ENCODE measurements at places on chromosomes 6 and 20.
A peak's percentile ranks its signal among the peaks of the same experiment; 100 is the strongest.

DNA sequence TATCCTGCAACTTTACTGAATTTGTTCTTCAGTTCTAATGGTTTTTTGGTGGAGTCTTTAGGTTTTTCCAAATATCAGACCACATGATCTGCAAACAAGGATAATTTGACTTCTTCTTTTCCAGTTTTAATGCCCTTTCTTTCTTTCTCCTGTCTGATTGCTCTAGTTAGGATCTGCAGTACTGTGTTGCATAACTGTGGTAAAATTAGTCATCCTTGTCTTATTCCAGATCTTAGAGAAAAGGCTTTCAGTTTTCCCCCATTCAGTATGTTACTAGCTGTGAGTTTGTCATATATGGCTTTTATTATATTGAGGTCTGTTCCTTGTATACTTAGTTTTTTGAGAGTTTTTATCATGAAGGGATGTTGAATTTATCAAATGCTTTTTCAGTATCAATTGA, 4.3 kb downstream of the MICA start:
- no peak for DNase-seq

DNA sequence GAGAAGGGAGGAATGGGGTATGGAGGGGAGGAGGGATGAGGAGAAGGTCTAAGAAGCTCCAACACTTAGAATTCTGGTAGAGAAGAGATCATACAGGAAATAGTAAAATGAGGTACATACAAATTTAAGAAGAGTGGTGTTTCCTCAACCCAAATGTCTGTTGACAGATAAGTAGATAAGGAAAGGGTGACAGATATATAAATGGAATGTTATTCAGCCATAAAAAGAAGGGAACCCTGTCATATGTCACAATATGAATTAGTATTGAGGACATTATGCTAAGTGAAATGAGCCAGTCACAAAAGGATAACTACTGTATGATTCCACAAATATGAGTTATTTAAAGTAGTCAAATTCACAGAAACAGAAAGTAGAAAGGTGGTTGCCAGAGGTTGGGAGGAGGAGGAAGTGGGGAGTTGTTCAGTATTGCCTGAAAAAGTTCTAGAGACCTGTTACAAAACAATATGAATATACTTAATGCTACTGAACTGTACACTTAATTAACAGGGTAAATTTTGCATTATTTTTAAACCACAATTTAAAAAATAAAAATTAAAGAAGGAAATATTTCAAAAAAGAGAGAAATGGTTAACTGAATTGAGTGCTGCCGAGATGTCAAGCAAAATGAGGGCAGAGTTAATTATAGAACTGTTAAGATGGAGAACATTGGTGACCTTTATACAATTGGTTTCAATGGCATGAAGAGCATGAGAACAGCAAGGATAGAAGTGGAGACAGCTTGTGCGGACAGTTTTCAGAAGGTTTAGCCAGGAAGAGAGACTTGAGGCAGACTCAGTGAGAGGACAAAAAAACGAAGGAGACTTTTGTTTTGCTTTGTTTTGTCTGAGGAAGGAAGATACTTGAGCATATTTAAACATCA, 47.6 kb upstream of the ADGRF4 start:
- DNase-seq: no peak

GRCh38 chr20:2914160-2914559, 40.9 kb downstream of the PTPRA start:
- peak; percentile 26 for DNase-seq

DNA sequence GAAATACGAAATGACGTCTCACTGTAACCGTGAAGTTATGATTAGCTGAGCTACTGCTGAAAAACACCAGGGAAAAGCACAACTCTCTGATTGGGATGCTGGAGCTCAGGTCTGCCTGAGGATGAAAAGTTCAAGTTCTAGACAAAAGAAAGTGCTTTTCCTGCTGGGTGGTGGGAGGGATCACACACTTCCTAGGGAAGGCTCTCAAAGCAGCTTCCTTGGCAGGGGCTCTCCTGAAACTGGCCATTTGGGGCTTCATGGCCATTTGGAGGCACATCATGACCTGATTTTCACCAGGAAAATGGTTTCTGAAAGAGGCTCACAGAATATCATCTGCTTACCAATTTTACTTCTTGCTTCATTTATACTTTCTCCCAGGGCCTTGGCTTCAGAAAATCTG, 97.1 kb upstream of the KCNK16 start:
- DNase-seq: no peak

DNA sequence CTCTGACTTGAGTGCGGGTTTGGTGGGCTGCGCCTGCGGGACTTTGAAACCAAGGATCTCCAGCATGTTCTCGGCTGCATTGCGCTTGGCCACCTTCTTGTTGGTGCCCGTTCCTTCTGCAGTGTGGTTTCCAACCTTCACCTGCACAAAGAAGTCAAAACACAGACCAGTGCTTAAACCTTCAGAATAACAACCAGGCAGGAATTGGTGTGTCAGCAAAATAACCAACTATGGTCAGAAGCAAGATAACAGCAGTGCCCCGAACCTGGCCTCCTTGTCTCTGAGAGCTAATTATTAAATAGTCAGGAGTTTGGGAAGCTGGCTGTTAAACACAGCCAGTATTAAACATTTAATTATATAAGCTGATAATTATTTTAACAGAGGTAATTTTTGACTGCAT, 68.1 kb downstream of the STAU1 start:
- no peak for DNase-seq

DNA sequence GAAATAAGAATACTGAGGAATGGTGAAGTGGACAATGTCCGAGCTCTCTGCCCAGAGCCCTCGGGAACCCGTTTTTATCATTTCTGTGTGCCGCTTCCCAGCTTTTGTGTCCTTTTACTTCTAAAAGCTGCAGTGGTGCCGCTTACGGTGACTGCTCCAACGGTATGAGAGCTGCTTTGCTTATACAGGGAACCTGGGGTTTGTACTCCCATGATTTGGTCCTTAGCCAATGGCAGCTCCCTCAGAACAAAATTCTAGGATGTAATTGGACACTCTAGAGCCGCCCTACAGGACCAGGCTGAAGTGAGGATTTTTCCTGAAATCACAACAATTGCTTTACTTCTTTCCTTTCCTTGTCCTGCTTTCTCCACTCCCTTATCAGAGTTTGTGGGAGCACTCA, 24.2 kb upstream of the PCSK2 start:
- DNase-seq: no peak

DNA sequence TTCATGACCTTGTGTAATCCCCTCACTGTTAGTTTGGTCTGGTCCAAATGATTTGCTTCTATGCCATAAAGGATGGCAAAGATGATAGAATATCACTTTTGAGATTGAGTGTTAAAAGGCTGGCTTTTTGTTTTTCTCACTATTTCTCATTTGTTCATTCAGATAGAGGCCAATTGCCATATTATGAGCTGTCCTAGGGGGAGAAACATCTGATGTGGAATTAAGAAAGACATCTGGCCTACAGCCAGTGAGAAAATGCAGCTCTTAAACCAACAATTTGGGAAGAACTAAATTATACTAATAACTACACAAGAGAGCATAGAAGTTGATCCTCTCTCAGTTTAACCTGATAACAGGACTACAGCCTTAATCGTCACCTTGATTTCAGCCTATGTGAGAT, 1668.6 kb downstream of the GRIK2 start:
- DNase-seq: no peak

GRCh38 chr6:155264693-155265320, 994 bp downstream of the CLDN20 start:
- no peak for DNase-seq

GRCh38 chr6:134584847-134585516, 267.1 kb upstream of the SGK1 start:
- no peak for DNase-seq

GRCh38 chr6:130788954-130789353, 38.3 kb upstream of the SMLR1 start:
- no peak for DNase-seq

DNA sequence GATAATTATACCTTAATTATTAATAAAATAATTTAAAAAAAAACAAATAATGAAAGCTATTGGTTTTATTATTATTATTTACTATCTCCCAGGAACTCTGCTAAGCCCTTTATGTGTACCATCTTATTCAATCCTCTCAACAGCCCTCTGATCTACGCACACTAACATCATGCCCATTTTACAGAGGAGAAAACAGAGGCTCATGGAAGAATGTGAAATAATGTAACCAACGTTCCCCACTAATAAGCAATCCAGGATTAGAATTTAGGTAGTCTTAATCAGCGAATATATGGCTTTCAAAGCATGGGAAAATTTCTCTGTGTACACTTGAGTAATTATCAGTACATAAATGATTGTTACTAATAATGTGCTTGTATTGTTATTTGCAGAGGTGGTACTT, 89.0 kb downstream of the MAFB start:
- DNase-seq: no peak

DNA sequence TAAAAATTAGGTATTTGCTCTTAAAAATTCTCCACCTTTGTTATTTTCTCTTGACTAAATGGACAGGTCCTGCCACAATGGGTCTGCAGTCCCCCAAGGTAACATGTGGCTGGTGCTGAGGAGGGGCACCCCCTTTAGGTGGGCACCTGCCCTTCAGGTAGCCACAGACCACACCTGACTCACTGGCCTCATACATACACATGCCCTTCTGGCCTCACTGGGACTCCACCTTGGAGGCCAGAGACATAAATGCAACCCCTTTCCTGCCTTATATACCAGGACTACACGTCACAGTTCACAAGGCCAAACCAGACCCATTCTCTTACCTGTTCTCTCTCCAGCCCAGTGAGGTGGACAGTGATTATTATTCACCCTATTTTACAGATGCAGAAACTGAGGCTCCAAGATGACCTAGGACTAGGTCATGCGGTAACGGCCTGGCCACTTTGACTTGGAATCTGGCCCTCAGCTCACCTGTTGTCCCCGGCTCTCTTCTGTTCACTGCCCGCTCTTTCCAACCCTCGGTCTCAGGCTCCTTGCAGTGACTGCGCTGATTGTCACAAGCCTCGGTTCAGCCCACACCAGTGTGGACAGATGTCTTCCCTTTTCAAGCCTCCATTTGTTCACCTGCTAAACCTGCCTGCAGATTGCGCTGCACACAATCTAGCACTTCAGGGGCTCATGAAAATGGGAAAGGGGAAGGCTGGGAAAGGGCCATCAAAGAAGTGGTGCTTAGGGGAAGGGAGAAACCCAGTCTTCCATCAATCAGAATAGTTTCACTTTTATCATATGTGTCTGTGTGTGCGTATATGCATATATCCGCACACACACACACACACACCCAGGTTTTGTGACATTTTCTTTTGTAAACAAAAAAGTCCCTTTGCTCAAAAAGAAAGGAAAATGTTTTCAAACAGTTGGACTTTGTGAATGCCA, 121.7 kb downstream of the BCAS1 start:
- DNase-seq: no peak

DNA sequence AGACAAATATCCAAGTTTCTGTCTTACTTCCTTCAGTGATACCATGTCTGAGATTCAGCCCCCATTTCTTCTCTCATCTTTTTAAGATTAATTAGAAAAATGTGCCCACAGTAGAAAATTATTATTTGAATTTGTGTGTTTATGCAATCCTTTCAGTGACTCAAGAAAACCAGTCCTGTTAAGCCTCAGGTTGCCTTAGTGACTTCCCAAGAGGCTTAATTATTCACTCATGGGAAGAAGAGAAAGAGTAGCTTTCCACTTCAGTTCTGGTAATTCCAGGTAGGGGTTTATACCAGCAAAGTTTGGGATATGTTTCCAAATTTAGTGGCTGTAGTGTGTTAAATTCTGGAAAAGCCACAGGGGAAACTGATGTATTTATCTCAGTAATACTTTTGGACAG, 149.1 kb downstream of the RIMS1 start:
- no peak for DNase-seq

DNA sequence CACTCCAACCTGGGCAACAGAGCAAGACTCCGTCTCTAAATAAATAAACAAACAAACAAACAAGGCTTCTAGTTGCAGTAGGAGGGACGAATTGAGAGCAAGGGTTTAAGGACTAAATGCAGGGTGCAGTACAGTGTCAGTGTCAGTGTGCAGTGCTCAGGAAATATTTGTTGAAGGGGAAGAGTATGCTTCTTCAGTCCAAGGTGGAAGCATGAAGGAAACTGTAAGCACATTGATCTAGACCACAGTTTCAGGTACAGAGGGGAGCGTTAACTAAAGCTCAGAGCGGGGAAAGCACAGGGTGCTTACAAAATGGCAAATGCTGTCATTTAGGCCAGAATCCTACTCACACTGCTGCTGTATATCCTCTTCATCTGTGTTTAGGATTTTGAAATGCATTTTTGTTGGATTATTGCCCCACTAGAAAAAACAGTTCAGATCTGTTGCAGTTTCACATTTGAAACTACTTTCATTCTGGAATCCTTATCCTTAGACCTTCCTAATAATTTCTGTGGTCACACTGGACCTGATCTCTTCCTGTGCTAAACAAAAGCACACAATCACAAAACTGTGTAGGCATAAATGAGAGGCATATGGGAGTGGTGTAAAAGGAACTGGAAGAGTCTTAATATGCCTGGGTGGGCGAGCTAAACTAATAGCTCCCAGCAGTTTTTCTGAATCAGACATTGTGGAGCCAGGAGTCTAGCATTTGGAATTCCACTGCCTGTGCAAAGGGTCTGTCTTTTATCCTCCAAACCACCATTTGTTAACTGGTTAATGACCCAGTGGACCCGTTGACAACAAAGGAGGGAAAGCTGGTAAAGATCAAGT, 41.4 kb downstream of the CBFA2T2 start:
- peak; percentile 45 for DNase-seq

DNA sequence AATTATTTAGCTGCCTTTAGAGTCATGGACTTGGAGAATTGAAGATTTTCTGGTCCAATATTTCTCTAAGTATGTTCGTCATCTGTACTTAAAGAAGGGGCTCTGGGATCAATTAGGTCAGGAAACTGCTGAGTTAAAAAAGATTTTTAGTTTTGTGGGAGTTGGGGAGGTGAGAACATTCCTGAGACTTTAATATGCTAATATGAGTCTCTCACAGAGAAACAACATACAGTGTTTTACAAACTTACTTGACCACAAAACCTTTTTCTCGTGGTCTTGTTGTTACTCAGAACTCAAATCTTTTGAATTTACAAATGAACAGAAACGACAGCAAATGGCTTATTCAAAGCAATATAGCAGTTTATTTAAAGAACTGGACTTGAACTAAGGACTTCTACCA, 67.9 kb downstream of the LIN28B start:
- DNase-seq: no peak

DNA sequence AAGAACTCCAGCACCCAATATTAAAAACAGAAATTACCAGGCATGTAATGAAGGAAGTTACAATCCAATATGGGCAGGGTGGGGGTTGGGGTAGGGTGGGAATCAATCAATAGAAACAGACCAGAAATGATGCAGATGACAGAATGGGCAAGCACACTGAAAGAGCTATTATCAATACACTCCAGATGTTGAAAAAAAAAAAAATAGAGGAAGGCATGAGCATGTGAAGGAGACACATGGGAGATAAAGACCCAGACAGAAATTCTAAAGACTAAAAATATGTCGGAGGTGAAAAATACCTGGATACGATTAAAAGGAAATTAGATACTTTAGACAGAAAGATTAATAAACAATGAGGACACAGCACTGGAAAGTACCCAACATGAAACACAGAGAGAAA, 19.1 kb upstream of the ZC3H12D start:
- no peak for DNase-seq

GRCh38 chr6:79494841-79495240, 42.4 kb downstream of the LCA5 start:
- no peak for DNase-seq

- no peak for DNase-seq
Observed at GRCh38 chr20:59015812-59016711, 3.2 kb upstream of the TUBB1 start.
